AG09319 (cell line): ENCODE measurements at places on chromosomes 12 and 14.

DNA sequence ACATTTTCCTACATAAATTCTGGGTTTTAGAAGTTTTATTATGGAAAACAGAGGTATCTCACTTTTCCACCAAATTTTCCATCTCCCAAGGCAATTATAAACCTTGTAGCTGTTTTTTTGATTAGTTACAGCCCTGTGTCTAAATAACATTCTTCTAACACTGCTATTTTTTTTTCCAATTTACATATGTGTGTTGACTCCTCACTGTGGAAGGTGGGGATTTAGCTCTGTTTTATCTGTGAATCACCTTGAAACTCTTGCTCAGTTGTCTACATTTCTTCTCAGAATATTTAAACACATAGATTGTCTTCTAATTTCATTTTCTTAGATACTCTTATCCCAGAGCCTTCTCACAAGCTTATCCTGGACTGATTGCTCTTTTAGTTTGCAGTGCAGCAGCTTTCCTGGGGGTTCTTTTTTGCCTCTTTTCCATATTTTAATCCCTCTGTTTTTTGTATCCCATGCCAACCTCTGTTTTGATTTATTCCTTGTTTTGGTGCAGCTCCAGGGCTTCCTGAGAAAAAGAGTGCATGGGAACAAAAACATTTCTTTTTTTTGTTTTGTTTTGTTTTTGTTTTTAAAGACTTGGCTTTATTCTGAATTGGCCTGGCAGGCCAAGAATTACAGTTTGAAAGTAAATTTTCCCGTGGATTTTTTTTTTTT lies 36.7 kb downstream of the TBC1D15 start:
- DNase-seq: no peak

GRCh38 chr14:69587389-69587788 lies 12.7 kb upstream of the CCDC177 start:
- no peak for DNase-seq

GRCh38 chr12:80858356-80858755 lies 79.4 kb downstream of the LIN7A start:
- DNase-seq: no peak

DNA sequence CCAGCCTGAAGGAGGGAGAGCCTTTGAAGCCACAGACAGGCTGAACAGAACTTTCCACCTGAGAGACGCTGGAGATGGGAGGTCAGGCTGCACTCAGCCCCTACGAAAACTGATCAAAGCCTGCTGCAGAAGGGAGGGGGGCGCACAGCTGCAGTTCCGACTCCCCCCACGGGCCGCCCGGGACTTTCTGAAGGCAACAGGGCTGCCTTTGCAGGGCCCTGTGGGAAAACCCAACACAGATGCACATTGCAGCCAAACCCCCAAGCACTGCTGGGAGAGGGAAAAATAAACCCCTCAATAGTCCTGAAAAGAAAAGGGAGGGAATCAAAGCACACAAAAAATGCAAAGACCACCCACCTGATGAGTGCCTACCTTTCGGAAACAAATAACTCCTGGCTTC lies 290.6 kb downstream of the ZFP36L1 start:
- DNase-seq: no peak

DNA sequence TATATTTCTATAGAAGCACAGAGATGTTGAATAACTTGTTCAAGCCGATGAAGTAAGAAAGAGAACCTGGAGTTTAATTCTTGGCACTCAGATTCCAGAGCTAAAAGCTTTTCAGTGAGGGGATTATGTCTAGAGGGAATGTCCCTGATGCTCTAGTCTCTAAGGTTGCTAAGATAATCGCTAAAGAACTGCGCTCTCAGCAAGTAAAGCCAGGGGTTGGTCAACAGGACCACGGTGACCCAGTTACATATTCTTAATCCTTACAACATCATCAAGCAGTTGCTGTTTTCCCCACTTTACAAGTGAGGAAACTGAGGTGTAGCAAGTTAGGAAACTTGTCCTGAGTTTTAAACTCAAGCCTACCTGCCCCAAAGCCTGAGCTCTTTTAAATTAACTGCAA lies 110.8 kb downstream of the DAD1 start:
- DNase-seq: no peak

- DNase-seq: no peak
These were observed 40.8 kb upstream of the MAX start for GRCh38 chr14:65142914-65143625.

GRCh38 chr12:29782871-29783772 lies 620 bp downstream of the TMTC1 start:
- DNase-seq: no peak

DNA sequence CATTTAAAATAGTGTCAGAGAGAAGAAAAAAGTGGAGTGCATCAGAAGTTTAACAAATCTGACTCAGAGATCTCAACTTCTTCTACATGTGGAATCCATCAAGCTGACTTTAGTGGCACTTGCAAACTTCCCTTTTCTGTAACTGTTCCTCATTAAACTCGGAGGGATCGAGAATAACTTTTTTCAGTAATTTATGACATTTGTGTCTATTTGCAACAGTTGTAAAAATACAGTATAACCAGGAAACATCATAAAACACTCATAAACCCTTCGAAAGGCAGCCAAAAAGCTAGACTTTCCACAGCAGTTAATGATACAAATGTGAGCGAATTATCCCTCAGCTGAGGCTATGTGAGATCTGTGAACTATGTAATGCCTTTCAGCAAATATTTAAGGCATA lies 1936.8 kb upstream of the SEL1L start:
- no peak for DNase-seq

- DNase-seq: no peak
These were observed 643.8 kb upstream of the ALG10B start for GRCh38 chr12:37672655-37673260.

GRCh38 chr14:39582028-39582654 lies 149.9 kb upstream of the FBXO33 start:
- no peak for DNase-seq

- no peak for DNase-seq
These were observed 827.6 kb downstream of the SLC6A15 start for GRCh38 chr12:84085046-84085445.

DNA sequence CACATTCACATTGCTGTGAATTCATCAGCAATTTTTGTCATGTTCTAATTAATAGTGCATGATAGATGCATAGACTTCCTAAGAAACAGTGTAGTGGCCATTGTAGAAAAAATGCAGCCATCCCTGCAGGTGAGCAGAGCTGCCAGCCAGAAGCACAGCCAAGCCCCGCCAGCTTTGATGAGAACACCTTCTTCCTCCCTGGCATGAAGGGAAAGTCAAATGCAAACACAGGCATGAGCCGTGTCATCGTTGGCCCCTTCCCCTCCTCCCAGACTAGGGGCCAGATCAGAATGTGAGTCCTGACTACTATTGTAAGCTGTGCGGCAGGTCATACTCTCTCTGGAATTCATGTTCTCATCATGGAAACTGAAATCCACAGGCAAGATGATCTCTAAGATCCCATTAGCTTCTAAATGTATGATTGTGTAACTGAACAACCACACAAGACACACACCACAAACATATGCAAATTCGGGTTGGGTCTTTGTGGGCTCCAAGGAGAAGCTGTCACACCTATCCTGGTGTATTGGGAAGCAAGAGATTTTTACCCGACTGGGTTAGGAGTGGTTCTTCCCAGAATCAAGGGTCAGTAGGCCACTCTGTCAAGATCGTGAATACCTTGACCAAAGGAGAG lies 2.8 kb upstream of the AQP2 start:
- no peak for DNase-seq

GRCh38 chr12:42606471-42606870 lies 16.9 kb upstream of the PRICKLE1 start:
- DNase-seq: no peak

DNA sequence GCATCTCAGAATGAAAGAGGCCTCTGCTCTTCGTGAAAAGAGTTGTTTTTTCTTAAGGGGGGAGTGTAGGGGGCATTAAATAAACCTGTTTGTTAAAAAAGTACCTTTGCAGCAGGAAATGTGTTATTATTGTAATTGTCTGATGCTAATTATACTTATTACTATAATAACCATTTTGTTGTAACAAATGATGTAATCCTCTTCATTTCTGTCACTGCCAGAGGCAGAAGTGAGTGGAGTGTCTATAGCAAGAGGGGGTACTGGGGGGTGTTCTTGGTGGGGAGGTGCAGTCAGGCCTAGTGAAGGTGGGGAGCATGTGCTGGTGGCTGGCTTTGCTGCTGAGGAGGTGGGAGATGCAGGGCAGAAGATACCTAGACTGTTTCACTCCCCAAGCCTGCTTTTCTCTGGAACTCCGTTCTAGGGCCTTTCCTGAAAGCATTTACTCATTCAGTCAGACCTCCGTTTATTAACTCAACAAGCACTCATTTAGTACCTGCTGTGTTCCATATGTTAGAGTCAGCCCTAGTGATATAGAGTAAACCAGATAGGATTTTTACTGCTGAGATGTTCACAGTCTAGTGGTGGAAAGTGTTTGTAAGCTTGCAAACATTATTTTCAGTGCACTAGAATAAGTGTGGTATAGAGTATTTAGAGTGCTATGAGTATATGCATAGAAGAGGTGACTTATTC lies 77.5 kb upstream of the CISTR start:
- DNase-seq: no peak

DNA sequence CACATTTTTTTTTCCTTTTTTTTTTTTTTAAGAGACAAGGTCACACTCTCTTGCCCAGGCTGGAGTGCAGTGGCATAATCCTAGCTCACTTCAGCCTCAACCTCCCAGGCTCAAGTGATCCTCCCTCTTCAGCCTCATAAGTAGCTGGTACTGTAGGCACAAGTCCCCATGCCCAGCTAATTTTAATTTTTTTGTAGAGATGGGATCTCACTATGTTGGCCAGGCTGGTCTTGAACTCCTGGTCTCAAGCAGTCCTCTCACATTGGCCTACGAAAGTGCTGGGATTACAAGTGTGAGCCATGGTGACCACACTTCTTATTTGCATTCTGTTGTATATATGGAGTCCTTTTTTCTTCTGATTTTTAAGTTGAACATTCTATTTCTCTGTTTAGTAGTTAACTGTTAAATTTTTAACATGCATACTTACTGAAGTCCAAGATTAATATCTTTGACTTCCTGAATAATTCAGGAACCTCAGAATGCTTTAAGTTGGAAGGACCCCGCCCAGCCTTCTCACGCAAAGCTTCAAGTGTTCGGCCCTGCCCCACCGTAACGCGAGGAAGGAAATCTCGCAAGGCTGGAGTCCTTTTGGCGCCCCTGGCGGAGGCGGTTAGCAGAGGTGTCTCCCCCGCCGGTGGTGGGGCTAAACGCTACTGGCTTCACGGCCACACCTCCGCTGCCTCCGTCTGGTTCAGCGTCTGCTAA lies 21.6 kb downstream of the SPATS2 start:
- DNase-seq: no peak

DNA sequence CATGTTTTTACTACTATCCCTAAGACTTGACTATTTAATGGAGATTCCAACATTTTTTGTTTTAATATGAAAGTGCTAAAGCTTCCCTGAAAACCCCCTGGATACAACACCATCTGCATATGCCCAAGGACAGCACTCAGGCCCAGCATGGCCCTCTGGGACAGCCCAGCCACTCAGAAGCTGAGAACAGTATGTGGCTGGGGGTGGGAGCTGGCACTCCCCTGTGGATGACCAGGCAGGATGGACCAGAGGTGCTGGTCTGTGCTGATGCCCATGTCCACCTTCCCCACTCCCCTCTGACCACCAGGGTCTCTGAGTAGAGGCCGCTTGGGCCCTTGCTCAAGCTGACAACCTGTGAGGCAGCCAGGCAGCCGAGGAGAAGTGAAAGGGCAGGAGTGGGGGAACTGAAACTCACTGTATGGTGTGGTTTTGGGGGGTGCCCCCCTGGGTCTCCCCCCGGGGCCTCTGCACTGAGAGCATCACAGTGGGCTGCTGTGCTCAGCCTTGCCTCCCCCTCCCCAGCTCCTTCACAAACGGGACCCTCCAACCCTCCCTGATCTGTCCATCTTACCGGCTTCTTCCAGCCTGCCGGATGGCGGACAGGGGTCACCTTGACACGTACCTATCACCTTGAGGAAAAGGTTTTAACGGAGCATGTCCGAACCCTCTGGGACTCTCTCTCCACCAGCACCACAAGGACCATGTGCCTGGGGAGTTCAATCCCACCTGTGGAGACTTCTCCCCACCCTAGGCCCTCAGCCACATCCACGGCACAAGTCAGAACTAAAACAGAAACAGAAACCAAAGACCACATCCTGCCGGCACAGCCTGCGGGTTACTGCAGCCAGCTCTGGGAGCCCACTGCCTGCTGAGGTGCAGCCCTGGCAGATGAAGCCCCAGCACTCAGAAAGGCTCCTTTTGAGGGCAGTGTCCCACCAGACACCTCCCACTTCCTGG lies at the start of gene TMEM229B:
Gene TMEM229B, minus strand, starts transcription at position 785 of the 957 bp plus-strand sequence. CDS start 14,798 bp downstream, outside the sequence.
- DNase-seq: no peak

GRCh38 chr12:109914461-109914860 lies 14.4 kb downstream of the TCHP start:
- DNase-seq: no peak

- no peak for DNase-seq
These were observed 3.7 kb downstream of the FBRSL1 start for GRCh38 chr12:132493482-132494178.

DNA sequence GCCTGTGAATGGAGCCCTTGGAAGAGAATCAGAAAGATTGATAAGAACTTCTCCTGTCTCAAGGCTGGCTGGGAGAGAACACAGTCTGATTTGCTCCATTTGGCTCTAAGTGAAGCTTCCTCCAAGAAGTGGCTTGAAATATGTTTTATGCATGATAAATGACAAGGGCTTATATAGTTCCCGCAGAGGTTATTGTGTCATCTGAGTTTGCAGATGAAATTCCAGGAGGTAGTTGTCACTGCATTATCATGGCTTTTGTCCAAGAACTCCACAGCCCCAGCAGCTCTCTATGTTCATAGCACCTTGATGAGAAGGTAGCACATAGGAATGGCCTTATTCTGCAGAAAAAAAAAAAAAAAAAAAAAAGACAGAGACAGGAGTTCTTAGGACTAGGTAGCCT lies 108.5 kb downstream of the DACT1 start:
- no peak for DNase-seq
